WTC11 (cell line): ENCODE measurements at places on chromosomes 7 and 10. TPM values are rescaled to one million over a fixed set of nuclear protein-coding genes. Genes with fewer than 3 reads are reported as not detected.

CRHR2 gene
- 0.09 to 0.25 TPM (median 0.22 TPM) in 3 replicates for total RNA-seq

ASIC3 gene
- 3.4 to 5.5 TPM (median 5.2 TPM) in 3 replicates for total RNA-seq

DNA sequence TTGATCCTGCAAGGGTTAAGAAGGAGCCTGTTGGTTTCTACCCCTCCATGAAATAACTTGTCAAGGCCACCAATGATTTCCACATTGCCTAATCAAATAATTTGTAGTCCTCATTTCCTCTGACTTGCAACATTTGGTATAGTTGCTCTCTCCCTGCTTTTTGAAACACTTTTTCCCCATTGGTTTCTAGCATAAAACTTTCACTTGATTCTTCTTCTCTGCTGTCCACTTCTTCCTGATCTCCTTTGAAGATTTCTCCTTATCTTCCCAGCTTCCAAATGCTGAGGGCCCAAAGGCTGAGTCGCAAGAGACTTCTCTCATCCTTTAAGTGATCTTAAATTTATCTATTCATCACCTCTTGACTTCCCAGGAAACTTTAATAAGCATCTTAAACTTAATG is 134.2 kb downstream of the ITGB8 start:
- H3K27me3 ChIP-seq = no peaks in the 10 kb centered on the region
- no peak overlapping the region for H3K27ac ChIP-seq
- H3K4me3 ChIP-seq = no peak overlapping the region
- no peaks in the 10 kb centered on the region for H3K36me3 ChIP-seq
- DNase-seq = no peak

- H3K27me3 ChIP-seq = no peaks in the 10 kb centered on the region
- H3K4me3 ChIP-seq = no peak overlapping the region
- peaks cover 4% of the 10 kb centered on the region for H3K4me1 ChIP-seq
- peaks cover 8% of the 10 kb centered on the region; the same call in 1 of the 2 replicates for H3K36me3 ChIP-seq
- peak; percentile 11 for DNase-seq
Measured at GRCh38 chr10:131841131-131841660, 59.6 kb upstream of the PPP2R2D start.

DNA sequence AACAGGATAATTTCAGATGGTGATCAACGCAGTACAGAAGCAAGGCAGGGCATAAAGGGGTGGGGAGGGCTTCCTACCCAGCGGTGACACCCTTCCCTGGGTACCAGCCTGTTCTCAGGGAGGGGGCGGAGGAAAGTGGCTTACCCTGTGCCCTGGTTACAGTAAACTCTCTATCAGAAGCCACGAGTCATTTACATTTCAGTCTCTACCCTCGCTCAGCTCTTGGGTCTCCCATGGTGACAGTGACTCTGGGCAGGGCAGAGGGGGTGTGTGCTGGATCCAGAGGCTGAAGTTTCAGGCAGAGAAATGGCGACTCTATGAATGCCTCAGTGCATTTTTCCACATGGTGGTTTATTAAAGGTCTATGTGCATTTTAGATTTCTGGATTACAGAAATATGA is 107.0 kb downstream of the ADARB2 start:
- 0 out of 2 replicates have a peak, but pooled peaks cover 2% of the 10 kb centered on the region for H3K36me3 ChIP-seq
- H3K4me3 ChIP-seq = no peak overlapping the region
- DNase-seq = no peak
- H3K27ac ChIP-seq = no peak overlapping the region
